ENCODE measurements at places on chromosomes 5 and 9.

GRCh38 chr5:16862777-16863176, 73.3 kb downstream of the MYO10 start:
- no peak for DNase-seq

GRCh38 chr5:140794595-140795258, at the start of gene PCDHA2:
TSS of gene PCDHA2 (plus strand) at chr5:140794852.
- no peak for DNase-seq

DNA sequence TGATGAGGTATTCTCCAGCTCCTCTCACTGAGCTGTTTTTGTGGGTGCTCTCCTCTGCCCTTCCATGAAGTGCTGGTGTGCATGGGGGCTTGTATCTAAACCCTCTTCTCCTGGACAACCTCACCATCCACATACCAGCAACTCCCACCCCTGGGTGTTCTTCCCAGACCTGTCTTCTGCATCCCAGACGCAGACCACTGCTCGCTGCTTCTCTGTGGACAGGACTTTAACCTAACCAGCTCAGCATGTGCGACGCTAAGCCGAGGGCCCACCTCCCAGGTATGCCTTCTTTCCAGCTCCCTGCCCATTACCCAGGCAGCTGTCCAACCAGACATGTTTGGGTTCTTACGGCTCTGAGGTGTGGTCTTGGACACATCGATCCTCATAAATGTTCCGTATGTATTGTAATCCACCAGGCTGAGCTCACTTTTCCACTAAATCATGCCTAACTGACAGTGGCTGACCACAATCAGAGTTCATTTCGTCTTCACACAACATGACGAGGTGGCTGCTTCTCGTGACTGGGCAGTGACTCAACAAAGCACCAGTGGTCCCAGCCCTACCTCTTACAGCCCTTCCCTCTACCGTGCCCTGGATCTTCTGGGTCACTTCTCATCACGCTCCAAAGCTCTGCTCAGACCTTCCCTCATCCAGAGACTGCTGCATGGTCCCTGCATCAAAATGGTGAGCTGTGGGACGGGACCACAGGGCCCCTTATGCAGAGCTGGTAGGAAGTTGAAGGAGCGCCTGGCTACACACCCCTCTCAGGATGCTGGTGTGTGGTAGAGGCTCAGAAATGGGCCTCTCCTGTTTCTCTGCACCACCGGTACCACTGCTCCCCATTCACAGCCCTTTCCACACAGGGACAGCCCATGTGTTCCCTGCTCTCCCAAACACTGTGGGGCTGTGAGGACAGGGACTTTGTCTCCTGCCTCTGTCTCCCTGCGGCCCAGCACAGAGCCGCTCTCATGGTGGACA, 9.6 kb upstream of the PTGES2 start:
- no peak for DNase-seq

GRCh38 chr5:119354537-119355243, 1.1 kb upstream of the TNFAIP8 start:
- no peak for DNase-seq

- no peak for DNase-seq
Measured at GRCh38 chr5:154861946-154862345, 3.5 kb downstream of the CNOT8 start.

- no peak for DNase-seq
Measured at GRCh38 chr9:5455181-5455580, 4.8 kb downstream of the CD274 start.

GRCh38 chr9:22111954-22112247, 102.8 kb upstream of the CDKN2B start:
- no peak for DNase-seq

DNA sequence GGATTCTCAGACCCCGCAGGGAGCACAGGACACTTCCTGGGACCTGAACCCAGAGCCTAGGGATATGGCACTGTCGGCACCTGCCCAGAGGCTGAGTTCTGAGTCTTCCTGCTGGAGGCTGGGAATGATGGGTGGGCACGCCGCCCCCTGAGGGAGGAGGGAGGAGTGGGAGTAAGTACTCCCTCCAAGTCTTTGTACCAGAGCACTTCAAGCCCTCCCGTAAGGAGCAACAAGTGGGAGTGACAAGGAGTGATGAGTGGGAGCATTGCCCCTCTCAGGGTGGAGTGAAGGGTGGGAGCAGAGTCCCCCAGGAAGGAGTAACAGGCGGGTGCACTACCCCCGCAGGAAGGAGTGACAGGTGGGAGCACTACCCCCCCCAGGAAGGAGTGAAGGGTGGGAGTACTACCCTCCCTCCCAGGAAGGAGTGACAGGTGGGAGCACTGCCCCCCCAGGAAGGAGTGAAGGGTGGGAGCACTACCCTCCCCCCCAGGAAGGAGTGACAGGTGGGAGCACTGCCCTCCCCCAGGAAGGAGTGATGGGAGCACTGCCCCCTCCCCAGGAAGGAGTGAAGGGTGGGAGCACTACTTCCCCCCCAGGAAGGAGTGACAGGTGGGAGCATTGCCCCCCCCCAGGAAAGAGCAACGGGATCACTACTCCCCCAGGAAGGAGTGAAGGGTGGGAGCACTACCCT, 100.1 kb downstream of the CACNA1B start:
- no peak for DNase-seq

- DNase-seq = peak; percentile 16
Measured at GRCh38 chr9:109779711-109780452, at the start of gene PALM2AKAP2. TSS of gene PALM2AKAP2 (plus strand) at chr9:109780198. CDS start at chr9:109780489, 291 bp downstream.

DNA sequence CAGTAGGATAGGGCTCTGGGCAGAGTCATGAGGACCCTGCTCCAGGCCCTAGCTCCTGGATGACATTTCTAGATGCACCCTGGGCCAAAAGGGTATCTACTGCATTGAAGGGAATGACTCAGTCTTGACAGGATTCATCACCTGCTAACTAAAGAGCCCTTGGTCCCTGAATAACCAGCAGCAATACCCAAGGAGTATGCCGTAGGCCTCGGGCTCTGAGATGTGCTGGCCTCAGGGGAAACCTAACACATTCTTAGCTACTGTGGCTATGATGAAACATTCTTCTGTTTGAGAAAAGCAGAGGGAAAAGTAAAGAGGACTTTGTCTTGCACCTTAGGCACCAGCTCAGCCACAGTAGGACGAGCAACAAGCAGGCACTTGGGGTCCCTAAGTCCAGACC, 89.5 kb upstream of the SLC1A1 start:
- no peak for DNase-seq

DNA sequence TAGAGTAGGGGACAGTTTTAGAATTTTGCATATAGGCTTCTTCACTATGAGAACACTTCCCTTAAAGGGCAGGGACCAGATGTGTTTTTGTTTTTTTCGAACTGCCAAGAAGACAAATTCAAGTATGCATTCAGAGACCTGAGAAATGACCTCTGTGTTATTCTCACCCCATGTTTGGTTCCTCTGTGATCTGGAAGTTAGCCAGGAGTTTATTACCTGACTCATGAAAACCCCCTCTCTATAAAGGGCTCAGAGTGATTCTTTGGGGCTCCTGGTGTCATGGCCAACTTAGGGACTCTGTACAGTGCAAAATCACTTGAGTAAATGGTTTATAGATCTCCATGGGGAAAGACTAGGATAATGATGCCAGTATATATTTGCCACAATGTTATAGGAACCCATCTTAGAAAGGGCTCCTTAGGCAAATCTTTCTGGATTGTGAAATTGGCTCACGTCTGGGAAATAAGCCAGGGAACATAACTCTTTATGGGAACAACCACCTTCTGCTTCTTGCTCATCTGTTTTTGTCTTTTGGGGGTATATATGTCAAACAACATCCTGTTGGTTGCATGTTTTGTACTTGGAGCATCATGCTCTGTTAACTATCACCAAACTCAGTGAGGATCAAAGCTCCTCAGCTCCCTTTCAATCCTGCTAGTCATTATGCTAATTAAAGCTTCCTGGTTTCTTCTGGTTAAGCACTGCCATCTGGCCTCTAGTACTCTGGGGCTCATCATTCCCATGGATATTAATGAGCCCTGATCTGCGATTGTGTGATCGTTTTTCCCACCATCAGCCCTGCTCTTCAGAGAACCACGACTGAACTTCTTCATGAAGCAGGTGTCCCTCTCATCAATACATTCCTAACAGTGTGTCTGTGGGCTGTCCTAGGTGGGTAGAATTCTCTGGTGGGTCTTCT, 173.4 kb upstream of the CDH12 start:
- no peak for DNase-seq

- no peak for DNase-seq
Measured at GRCh38 chr9:77805810-77806209, 157.7 kb upstream of the GNA14 start.

DNA sequence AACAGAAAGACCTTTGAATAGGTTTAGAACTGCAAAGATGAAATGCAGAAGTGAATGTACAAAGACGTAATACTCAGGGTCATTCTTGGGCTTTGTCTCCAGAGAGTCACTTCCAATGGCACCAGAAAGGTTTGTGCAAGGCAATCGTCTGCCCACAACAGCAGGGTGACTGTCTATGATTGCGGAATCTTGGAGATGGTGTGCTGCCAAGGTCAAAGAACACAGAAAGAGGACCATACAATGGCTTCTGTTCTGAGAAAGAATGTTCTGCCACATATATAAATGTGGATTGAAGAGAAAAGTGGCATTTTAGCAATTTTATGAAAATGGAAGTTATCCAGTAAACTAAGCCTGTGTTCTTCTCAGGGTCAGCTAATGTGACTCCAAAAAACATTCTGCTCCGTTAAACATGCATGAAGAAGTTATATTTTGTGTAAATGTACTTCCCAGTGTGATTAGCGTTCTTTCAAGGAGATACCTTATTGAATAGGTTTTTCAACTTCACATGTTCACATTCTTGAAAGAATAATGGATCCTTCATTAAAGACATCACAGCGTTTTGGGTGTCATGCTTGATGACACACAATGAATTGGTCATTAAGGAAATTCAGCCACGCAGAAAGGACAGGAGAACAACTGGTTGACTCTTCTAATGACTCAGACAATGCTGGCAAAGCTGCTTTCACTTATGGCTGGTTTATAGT, 73.4 kb upstream of the CDH6 start:
- no peak for DNase-seq

DNA sequence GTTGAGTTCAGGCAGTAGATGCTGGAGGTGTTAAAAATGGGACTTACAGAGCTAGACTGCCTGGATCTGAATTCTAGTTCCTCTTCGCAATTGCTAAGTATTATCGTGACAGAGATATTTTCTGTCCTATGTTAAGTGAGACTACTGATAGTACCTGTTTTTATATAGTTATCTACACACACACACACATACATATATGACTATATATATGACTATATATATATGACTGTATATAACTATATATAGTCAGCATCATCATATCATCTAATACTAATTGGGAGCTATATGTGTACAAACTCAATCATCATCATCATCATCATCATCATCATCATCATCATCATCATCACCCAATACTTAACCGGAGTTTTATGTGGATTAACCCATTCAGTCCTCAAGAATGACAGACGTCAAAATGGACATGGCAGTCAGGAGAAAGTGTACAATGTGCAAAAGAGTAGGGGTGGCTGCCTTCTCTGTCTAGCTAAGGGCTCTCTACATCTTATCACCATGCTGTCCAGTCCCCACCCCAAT, 7.3 kb downstream of the PIK3R1 start:
- DNase-seq = peak; percentile 45

- no peak for DNase-seq
Measured at GRCh38 chr5:38827525-38827924, 18.3 kb upstream of the OSMR start.

- no peak for DNase-seq
Measured at GRCh38 chr5:101176605-101177004, 273.5 kb upstream of the ST8SIA4 start.

DNA sequence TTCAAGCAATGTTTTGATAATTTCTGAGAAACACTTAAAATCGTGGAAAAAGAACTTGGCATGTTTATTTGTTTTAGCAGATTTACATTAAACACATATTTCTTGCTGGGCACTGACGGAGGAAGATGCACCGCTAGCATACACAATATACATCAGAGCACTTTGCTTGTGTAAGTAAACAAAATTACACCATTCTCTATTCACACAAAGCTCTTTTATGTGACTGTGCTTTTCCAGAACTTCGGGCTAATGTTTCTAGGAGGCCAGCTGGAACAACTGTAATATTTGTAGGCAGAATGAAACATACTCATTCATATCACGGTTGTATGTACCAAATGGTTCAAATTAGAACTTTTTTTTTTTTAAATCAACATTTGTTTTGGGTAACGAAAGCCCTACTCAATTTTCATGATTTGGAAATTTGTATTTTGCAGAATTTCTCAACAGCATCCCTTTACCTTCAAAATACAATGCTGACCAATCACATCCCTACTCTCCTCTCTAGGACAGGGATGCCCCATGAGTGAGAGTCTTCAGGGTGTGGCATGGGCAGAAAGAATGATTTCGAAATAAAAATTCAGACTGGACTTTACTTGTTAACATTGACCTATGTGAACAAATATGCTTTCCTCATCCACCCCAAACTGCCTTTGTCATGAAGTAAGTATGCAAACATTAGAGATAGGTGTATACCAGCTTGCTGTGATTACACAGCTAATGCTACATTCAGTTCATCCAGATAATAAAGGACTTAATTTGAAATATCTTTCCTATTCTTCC, 425.1 kb downstream of the BNC2 start:
- DNase-seq = no peak

- DNase-seq = no peak
Measured at GRCh38 chr9:128161215-128161902, 1.3 kb downstream of the BBLN start.

DNA sequence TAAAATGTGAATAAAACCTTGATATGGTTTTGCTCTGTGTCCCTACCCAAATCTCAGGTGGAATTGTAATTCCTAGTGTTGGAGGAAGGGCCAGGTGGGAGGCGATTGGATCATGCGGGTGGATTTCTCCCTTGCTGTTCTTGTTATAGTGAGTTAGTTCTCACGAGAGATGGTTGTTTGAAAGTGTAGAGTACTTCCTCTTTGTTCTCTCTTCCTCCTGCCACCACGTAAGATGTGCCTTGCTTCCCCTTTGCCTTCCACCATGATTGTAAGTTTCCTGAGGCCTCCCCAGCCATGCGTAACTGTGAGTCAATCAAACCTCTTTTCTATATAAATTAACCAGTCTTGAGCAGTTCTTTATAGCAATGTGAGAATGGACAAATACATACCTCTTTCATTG, 34.9 kb downstream of the TARS1 start:
- no peak for DNase-seq

DNA sequence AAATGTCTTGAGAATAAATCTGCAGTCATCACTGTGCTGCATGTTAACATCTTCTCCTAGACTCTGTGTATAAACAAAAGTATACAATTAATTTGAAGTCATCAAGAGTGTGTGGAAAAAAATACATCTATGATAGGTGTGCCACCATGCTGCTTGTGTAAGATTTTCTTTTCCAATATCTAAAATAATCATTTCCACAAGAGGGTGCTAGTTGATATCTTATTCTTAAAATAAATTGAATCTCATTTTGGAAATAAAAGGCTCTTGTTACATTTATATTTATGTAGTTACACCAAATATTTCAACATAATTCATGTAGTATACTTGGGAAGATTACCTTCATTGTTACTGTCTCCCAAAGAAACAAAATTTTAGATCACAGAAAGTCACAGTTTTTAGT, 14.1 kb upstream of the MOCS2 start:
- no peak for DNase-seq

DNA sequence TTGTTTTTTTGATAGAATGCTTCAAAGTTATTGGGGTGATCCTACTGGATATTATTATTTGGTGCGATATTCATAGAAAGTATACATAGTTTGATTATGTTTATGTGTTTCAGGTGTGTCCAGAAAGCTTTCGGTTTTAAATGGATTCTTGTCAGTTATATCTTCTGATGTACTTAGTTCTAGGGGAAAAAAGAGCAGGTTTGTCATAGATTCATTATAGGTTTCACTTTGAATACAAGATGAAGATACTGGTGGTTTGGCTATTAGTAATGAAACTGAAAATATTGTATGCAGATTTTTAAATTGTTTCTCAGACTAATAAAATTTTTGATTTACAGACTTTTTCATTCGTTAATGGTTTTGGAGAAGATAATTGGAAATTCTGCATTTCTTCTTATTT, 98.9 kb downstream of the MAN2A1 start:
- no peak for DNase-seq

Data from erythroblast (primary cell).